Fibroblast of lung (primary cell): ENCODE measurements at places on chromosomes 6 and 20. TPM values are rescaled to one million over a fixed set of nuclear protein-coding genes. Genes with fewer than 3 reads are reported as not detected.

RCAN2 gene
- 5.6 and 11.7 TPM in 2 replicates for total RNA-seq

ARHGAP40 gene
- total RNA-seq, result not detected in 2 replicates

SMLR1 gene
- total RNA-seq, result not detected in 2 replicates

EYA4 gene
- 23.9 and 38.0 TPM in 2 replicates for total RNA-seq

CPXM1 gene
- 0.50 and 10.3 TPM in 2 replicates for total RNA-seq

ATXN1 gene
- 26.2 and 40.5 TPM in 2 replicates for total RNA-seq

FAM184A gene
- 1.3 and 1.7 TPM in 2 replicates for total RNA-seq

MAD2L1BP gene
- total RNA-seq, result 19.2 and 19.3 TPM in 2 replicates

MARCKS gene
- total RNA-seq, result 81.7 and 103 TPM in 2 replicates

SOBP gene
- total RNA-seq, result 5.6 and 6.3 TPM in 2 replicates

MRPS18B gene
- 76.8 and 85.5 TPM in 2 replicates for total RNA-seq

DEFB124 gene
- total RNA-seq, result not detected in 2 replicates

FAM83C gene
- total RNA-seq, result not detected in 2 replicates

NMBR gene
- total RNA-seq, result under 0.01 TPM in 1 of 2 replicates, not detected in the other

CD40 gene
- total RNA-seq, result 2.3 and 3.1 TPM in 2 replicates

MDFI gene
- 0.17 and 3.3 TPM in 2 replicates for total RNA-seq

CPNE1 gene
- 88.8 and 101 TPM in 2 replicates for total RNA-seq

NRSN1 gene
- not detected in 2 replicates for total RNA-seq

SHLD1 gene
- 2.6 and 3.3 TPM in 2 replicates for total RNA-seq

MDN1 gene
- total RNA-seq, result 20.3 and 23.5 TPM in 2 replicates

SLC22A3 gene
- total RNA-seq, result under 0.01 and 0.26 TPM in 2 replicates

UNC93A gene
- not detected in 2 replicates for total RNA-seq

ANKRD66 gene
- not detected in 2 replicates for total RNA-seq

COL12A1 gene
- total RNA-seq, result 580 and 1,023 TPM in 2 replicates

RIPPLY2 gene
- 0.51 TPM in 1 of 2 replicates, not detected in the other for total RNA-seq

RNF144B gene
- 0.26 and 0.83 TPM in 2 replicates for total RNA-seq

PLCB4 gene
- 3.6 and 13.7 TPM in 2 replicates for total RNA-seq

VGLL2 gene
- total RNA-seq, result not detected in 2 replicates
